ENCODE measurements at places on chromosomes 16 and 17.

- no peak for DNase-seq
These were observed 28.2 kb downstream of the NEUROD2 start for GRCh38 chr17:39579318-39580081.

- DNase-seq = no peak
These were observed at the start of gene PROCA1 for GRCh38 chr17:28711723-28712031. Gene PROCA1 (minus strand): TSS chr17:28711888. CDS start chr17:28711660, 228 bp downstream.

DNA sequence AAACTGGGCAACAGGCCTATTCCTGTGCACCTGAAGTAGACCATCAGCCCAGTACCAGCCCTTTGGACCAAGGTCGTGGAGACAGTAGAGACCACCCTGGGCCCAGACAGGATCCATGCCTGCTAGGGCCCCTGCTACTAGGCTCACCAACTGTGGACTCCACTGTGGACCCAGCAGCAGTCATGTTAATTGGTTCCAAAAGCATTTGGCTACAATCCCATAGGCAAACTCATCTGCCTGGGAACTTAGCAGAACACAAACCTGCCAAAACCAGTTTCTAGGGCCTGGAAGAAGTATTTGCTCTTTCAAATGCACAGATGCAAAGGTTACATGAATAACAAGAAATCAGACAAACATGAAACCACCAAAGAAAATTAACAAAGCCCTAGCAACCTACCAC is 53.1 kb downstream of the ACSM2A start:
- DNase-seq = no peak

DNA sequence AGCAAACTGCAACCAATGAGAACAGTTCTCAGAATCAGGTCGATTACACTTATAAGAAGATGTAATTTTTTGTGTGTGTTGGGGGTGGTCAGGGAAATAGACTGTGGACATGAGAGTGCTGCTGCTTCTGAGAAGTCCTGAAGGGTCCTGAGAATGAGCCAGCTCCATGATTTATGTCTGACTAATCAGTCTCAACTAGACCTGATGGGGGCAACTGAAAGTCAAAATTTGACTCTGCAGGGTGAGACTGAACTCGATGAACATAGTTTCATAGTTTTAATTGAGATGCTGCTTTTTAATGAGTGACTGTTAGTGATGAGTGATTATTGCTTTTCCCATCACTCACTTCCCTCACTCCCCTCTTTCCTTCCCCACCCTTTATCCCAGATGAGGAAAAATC is 37.3 kb downstream of the SMARCE1 start:
- no peak for DNase-seq

- no peak for DNase-seq
These were observed 3.1 kb upstream of the CIAO3 start for GRCh38 chr16:743794-744500.

- DNase-seq = no peak
These were observed 12.3 kb downstream of the TRPV1 start for GRCh38 chr17:3596804-3597464.

DNA sequence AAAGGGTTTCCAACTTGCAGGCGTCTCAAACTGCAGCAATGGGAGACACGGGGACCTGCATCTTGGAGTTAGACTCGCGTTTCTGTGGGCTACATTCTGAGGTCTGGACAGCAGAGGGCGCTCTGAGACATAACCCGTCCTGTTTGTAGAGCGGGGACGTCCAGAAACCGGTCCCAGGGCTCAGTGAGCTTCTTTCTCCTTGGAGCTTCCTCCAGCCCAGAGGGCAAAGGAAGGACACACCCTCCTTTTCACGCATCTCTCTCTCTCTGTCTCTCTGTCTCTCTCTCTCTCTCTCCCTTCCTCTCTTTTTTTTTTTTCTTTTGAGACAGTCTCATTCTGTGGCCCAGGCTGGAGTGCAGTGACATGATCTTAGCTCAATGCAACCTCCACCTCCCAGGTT is 19.8 kb downstream of the COX4I1 start:
- DNase-seq = peak; percentile 31

- DNase-seq = peak; percentile 48
These were observed 1.0 kb downstream of the PER1 start for GRCh38 chr17:8151120-8151640.

- no peak for DNase-seq
These were observed 13.5 kb upstream of the ABAT start for GRCh38 chr16:8660841-8661301.

DNA sequence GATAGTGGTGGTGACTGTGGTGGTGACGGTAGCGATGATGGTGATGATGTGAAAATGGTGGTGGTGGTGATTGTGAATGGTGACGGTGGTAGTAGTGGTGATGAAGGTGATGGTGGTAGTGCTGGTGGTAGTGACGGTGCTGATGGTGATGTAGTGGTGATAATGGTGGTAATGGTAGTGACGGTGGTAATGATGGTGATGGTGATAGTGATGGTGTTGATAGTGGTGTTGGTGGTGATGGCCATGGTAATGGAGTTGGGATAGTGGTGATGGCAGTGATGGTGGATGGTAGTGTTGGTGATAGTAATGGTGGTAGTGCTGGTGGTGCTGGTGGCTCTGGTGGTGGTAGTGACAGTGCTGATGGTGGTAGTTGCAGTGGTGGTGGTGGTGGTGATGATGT is 14.7 kb upstream of the RBFOX1 start:
- no peak for DNase-seq

- DNase-seq = peak; percentile 9
These were observed 16.4 kb upstream of the ALOX15B start for GRCh38 chr17:8022360-8023003.

- DNase-seq = peak; percentile 40
These were observed 11.4 kb downstream of the ZNF629 start for GRCh38 chr16:30775392-30776188.

GRCh38 chr17:64685705-64686104 is 23.6 kb upstream of the SMURF2 start:
- no peak for DNase-seq

DNA sequence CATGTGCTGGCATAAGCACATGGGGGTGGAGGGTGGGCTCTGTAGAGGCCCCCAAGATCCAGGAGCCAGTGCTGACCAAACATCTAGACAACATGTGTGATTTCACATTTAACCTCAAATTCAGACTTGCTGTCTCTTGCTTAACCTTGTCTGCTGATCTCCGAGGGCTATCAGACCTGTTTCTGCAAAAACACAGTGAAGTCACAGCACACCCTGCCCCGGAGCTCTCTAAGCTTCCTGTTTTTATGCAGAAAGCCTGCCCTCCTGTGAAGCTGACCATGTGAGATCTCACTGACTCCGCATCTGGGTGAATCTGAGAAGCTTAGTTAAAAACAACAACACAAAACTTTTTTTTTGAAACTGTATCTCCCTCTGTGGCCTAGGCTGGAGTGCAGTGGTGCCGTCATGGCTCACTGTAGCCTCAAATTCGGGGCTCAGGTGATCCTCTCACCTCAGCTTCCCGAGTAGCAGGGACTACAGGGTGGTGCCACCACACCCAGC is 6.6 kb upstream of the DPEP2 start:
- no peak for DNase-seq

GRCh38 chr17:79513206-79513605 is 97.6 kb downstream of the RBFOX3 start:
- DNase-seq = no peak

- DNase-seq = no peak
These were observed 376.1 kb upstream of the RBFOX1 start for GRCh38 chr16:6956511-6956910.

GRCh38 chr16:87678618-87679017 is 76.3 kb downstream of the JPH3 start:
- DNase-seq = no peak

GRCh38 chr17:4100883-4101756 is 41.7 kb downstream of the ZZEF1 start:
- peak; percentile 17 for DNase-seq

DNA sequence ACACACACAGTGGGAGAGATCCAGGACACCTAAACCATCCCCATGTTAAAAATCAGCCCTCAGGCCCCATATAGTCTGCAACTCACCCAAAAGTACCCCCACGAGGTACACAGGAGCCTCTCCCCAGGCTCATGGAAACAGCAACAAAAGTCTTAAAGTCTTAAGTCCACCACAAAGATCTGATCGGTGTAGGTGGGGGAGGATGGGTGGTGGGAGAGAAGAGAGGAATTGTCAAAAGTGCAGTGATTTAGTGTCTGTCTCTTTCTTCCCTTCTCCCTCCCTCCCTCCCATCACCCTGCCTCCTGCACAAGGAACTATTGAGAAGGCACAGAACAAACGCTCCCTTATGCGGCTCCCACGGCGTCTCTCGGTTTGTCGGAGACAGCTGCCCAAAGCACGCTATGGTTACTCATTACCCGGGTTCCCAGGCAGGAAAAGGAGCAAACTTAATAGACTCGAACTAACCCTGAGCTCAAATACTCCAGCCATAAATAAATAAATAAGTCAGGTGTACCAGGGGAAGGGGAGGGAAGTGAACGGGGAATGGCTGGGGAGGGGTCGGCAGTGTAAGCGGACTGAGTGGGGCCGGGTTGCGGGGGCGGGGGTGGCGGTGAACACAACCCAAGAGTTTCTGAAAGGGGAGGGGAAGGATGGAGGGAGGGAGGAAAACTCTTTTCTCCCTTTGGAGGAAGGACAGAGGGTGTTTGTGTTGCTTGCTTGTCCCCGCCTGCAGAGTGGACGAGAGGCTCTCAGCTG is 477.4 kb downstream of the SLC39A11 start:
- DNase-seq = no peak

- no peak for DNase-seq
These were observed at the start of gene SLC16A11 for GRCh38 chr17:7043497-7044198. Gene SLC16A11 (minus strand): TSS chr17:7044092. CDS start chr17:7043513, 579 bp downstream.

- no peak for DNase-seq
These were observed 195.9 kb upstream of the PMFBP1 start for GRCh38 chr16:72367851-72368250.

- DNase-seq = no peak
These were observed 19.8 kb upstream of the IL21R start for GRCh38 chr16:27381974-27382855.

DNA sequence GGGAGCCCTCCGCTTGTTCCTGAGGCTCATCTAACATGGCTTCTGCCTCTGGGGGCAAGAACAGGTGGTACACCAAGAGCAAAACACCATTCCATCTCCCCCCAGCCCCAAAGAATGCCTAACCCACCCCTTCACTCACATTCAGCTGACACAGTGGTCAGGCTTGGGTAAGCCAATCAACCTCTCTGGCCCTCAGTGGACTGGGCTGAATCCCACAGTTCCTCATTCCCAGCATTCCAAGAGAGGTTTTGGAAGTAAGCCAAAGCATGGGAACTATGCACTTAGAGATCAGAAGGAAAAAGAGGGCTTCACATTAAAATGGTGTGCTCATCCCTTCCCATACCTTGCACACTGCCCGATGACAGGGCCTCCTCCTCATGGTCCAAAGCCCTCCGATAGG is 7.8 kb downstream of the PIGS start:
- DNase-seq = peak; percentile 48

DNA sequence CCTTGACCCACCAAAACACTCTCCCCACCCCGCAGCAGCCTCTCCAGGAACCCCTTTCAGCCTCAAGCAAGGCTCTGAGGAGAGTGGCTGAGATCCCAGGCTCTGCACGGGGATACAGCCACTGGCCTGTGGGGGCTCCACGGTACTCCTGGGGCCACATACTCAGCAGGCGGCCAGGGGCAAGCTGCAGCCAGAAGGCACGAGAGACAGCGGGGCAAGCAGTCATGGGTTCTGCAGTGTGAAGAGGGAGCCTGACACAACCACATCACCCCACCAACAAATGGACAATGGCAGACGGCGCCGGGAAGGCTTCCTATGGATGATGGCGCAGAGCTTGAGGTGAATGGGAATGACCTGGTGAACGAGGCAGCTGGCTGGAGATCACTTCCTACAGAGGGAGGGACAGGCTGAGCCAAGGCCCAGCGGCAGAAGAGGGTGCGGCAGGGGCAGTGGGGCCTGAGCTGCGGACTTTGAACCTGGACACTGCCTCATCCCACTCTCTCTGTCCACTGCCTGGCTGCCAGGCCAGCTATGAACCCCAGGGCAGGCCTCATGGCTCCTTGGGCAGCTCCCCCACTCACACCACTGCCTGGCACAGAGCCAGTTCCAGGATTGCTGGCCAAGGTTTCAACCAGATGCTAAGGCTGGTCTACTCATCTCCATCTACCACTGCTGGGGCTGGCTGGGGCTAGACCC is 10.8 kb upstream of the BCAR1 start:
- DNase-seq = no peak

GRCh38 chr17:36978810-36979564 is 30.2 kb downstream of the AATF start:
- DNase-seq = no peak

DNA sequence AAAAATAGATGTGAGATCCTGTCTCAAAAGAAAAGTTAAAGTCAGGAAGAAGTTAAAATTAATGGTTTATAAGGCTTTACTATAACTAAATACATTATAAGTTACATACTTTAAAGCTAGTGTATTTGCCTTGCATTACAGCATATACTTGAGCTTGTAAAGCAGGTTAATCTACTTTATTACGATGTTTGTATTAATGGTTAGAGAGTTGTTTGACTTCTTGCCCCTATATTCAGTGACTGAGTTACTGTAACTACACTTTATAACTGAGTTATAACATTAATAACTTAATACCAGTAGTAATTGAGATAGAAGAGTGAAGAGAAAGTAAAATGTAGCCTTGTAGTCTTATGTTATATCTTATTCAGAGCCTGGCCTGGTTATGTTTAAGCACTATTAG is 22.9 kb downstream of the CLTC start:
- no peak for DNase-seq

GRCh38 chr17:57294101-57294500 is 37.8 kb downstream of the MSI2 start:
- DNase-seq = no peak

DNA sequence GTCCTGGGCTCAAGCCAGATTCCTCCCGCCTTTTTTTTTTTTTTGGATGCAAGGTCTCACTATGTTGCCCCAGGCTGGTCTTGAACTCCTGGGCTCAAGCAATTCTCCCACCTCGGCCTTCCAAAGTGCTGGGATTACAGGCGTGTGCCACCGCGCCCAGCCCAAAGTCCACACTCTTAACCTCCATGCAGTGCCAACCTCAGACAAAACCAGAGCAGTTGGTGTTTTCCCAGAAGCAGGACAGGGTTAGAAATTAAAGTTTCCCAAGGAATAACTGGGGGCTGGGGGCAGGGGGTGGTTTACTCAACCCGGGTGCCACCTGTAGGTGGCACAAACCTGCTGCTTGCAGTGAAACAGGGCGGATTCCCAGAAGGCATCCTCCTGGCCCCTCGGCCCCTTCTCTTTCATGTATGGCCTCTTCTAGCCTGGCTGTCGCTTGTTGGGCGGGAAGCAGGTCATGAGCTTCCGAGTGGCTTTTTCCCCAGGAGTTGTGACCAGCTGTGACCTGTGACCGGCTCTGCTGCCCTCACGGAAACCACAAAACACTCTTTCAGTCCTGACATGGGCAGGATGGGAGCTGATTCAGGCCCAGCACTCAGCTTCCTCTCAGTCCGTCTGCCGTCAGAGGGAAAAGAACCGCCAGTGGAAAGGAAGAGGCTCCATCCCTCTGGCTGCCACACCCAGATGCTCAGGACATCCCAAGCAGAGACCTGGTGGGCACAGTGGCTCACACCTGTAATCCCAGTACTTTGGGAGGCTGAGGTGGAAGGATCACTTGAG is 25.6 kb upstream of the USP7 start:
- DNase-seq = no peak

- DNase-seq = no peak
These were observed 28.2 kb downstream of the BCO1 start for GRCh38 chr16:81266680-81267095.
